Activated T-helper 2 cell treated with anti-CD3 and anti-CD28 coated beads, Interferon-gamma antibody, Interleukin-2, Interleukin-4, amounts not matched to agents 10 μg/mL and 5 μg/mL and 100 μg/mL, durations not matched to agents 14 hours and 24 hours and 36 hours (primary cell): ENCODE measurements at places on chromosomes 7 and 10. TPM values are rescaled to one million over a fixed set of nuclear protein-coding genes. Genes with fewer than 3 reads are reported as not detected.

OPN1SW gene
- total RNA-seq: not detected in 2 replicates

ABCB4 gene
- total RNA-seq: not detected in 2 replicates

A1CF gene
- total RNA-seq: not detected in 2 replicates

PPP1R9A gene
- not detected in 2 replicates for total RNA-seq

TAS2R60 gene
- not detected in 2 replicates for total RNA-seq

EPHB6 gene
- total RNA-seq: 2.4 and 3.0 TPM in 2 replicates

HPSE2 gene
- total RNA-seq: not detected in 2 replicates

PNLIPRP2 gene
- not detected in 2 replicates for total RNA-seq

SYT15 gene
- total RNA-seq: 1.5 TPM in 2 replicates

CALML3 gene
- not detected in 2 replicates for total RNA-seq

TMEM120A gene
- 62.4 and 63.7 TPM in 2 replicates for total RNA-seq

SUN3 gene
- not detected in 2 replicates for total RNA-seq

RADIL gene
- total RNA-seq: 0.16 and 0.78 TPM in 2 replicates
